ENCODE measurements at places on chromosomes 2 and 18. TPM values are rescaled to one million over a fixed set of nuclear protein-coding genes. Genes with fewer than 3 reads are reported as not detected.

GRCh38 chr2:181680937-181681811 is 857 bp upstream of the NEUROD1 start:
- peaks cover 97% of the 10 kb centered on the region for H3K27me3 ChIP-seq
- H3K4me3 ChIP-seq = no peak overlapping the region
- H3K4me1 ChIP-seq = peaks cover 26% of the 10 kb centered on the region
- no peaks in the 10 kb centered on the region for H3K36me3 ChIP-seq
- DNase-seq = no peak
- no peak overlapping the region for H3K27ac ChIP-seq

The ADCY3 gene
- total RNA-seq = 15.0 TPM

The CCDC93 gene
- total RNA-seq = 90.5 TPM

The PRKAG3 gene
- not detected for total RNA-seq
